K562 (cell line): ENCODE measurements at places on chromosomes 4 and X. TPM values are rescaled to one million over a fixed set of nuclear protein-coding genes. Genes with fewer than 3 reads are reported as not detected.

DNA sequence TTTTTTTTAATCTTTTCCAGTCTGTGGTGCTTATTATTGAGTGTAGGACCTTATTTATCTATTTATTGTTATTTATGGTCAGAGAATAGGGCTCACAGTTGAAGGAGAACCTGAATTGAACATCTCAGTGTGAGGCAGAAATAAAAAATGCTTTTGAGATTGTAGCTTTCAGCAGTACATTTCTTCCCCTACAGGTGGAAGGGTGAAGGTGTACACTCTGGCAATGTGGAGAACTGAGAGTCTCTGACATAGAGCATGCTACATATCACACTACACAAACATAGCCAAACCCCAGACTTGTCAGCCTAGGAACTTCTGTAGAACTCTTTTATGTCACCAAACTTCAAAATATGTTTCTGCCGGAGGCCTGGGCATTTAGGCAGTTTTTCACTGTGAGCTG lies 140.2 kb downstream of the STIM2 start:
- DNase-seq, result no peak

GRCh38 chr4:40055511-40055862 lies 1.2 kb upstream of the N4BP2 start:
- DNase-seq, result peak; percentile 74

The MAGIX gene
- 2.2 and 2.4 TPM in 2 replicates for total RNA-seq

The POU3F4 gene
- total RNA-seq, result not detected in 2 replicates

The CLDN34 gene
- not detected in 2 replicates for total RNA-seq

The GUCY1B1 gene
- 0.11 TPM in 1 of 2 replicates, not detected in the other for total RNA-seq
